ENCODE measurements at places on chromosomes 12 and 14.

GRCh38 chr12:12586879-12587675 is 24.4 kb upstream of the DUSP16 start:
- no peak for DNase-seq

DNA sequence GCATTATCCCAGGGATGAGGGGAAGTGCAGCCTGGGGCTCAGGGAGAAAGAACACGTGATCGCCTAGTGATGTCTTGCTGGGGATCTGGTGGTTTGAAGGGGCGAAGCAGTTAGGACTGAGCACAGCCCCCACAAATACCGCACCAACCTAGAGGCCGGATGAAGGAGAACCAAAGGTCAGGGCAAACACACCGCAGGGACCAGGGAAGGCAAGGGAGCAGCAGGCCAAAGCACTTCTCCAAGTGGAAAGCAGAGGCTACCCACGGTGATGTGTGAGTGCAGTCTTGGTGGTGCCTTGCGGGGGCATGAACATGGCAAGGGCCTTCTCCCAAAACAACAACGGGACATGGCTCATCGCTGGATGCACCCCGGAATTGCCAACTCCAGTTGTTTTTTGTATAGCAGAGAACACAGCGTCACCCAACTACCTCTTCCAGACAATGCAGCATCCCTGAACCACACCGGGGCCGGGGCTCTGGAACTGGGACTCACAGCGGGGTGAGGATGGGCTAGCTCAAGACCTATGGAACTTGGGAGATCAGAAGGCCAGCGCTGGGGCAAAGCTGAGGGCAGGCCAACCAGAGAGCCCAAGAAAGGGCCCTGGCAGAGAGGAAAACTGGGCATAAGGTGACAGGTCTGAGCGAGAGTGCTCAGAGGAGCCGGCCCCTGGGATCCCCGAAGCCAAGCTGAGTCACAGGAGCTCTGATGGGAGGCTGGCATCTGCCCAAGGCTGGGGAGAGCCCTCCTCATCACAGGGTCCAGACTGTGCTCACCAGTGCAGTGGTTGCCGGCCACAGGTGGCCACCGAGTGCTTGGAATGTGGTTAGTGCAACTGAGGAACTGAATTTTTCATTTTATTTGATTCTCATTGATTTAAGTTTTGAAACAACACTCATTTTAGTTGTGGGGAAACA is 11.1 kb downstream of the GALNT16 start:
- DNase-seq = no peak

DNA sequence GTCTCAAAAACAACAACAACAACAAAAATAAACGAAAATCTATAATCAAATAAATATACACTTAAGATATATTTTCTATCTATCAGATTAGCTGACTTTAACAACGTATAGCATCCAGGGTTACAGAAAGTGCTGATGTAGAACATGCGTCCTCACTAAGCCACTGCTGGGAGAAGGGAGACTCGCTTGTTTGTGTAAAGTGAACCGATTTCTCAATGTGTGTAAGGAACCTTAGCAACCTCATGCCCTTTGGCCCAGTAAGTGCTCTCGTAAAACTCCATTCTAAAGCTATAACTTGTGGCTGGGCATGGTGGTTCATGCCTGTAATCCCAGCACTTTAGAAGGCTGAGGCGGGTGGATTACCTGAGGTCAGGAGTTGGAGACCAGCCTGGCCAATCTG is 23.8 kb downstream of the NFKBIA start:
- no peak for DNase-seq

- no peak for DNase-seq
Observed at GRCh38 chr14:90023176-90023896, 38.5 kb upstream of the KCNK13 start.
